ENCODE measurements at places on chromosomes 11 and 22.

DNA sequence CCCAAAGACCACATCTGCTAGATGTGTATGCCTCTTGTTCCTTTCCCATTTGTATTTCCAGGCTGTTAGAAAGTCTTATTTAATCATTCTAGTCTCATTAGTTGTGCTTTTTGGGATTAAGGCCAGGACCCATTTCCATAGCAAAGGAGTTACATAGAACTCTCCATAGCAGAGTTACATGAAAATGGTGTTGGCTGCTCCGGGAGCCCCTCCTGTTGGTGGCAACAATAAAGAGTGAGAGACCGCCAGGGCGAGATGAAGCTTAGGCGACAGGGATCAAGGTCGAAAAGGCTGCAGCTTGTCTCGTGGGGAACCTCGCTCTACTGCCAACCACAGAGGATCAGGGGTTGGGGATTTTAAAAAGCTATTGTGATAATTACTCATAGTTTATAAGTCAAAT, 58.3 kb downstream of the GRIK4 start:
- DNase-seq: no peak

GRCh38 chr11:3022300-3022967, 30.3 kb upstream of the NAP1L4 start:
- no peak for DNase-seq

- peak; percentile 69 for DNase-seq
These were observed 16.6 kb downstream of the IL10RA start for GRCh38 chr11:118002541-118003423.

DNA sequence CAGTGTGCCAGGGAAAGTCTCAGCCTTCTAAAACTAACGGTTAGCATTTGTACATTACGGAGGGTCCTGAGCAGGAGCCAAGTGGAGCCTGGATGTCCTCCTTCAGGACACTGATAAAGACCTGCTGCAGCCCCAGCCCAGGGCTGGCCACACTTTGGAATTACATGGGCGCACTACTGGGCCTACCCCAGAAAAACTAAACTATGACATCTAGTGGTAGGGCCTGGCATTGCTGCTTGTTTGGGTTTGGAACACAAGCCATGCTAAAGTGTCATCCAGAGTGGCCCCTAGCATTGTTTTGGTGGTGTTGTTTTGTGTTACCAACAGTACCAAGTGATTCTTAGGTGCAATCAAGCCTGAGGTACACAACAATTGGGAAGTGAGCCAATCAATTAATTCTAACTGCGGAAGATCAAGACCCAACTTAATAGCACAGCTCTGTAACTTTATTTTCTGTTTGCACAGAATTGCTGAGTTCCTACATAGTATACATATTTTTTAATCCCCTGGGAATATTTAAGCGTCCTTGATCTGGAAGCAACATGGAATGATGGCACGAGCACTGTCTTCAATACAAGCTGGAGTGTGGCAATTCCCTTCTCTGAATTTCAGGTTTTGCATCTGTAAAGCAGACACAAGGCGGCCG, 340.7 kb downstream of the LARGE1 start:
- no peak for DNase-seq

DNA sequence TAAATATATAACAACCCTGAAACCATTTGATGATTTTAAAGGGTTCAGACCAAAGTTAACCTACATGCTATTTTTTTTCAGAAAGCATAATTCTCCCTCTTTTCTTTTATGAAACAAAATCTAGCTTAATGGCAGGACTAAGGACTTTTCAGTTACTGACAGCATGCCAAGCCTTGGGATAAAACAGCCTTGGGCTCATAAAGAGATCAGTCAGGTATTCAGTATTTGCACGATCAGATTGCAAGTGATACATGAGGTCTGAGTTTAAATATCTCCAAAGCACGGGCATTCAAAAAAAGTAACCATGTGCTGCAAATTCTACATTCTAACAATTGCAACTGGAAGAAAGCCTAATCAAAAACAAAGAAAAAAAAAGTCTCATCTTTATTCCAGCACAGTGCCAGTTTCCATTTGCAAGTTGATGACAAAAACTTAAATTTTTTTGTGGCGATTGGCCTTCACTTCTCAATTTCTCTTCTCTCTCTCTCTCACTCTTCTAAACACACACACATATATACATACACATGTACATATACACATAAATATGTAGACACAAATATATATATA, 60.1 kb downstream of the CTSC start:
- no peak for DNase-seq

DNA sequence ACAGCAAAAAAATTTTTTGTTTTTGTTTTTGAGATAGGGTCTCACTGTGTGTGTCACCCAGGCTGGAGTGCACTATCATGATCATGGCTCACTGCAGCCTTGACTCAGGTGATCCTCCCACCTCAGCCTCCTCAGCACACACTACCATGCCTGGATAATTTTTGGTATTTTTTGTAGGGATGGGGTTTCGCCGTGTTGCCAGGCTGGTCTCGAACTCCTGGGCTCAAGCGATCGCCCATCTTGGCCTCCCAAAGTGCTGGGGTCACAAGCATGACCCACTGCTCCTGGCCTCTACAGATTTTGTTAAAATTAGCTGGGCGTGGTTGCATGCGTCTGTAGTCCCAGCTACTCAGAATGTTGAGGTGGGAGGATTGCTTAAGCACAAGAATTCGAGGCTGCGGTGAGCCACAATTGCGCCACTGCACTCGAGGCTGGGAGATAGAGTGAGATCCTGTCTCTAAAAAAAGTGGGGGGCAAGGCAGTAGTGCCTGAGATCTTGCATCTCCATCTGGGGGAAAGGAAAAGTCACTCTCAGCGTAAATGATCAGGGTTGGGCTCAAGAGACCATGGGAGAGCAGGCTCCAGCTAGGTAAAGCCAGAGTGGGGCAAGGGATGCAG, 10.6 kb upstream of the DGKZ start:
- no peak for DNase-seq

DNA sequence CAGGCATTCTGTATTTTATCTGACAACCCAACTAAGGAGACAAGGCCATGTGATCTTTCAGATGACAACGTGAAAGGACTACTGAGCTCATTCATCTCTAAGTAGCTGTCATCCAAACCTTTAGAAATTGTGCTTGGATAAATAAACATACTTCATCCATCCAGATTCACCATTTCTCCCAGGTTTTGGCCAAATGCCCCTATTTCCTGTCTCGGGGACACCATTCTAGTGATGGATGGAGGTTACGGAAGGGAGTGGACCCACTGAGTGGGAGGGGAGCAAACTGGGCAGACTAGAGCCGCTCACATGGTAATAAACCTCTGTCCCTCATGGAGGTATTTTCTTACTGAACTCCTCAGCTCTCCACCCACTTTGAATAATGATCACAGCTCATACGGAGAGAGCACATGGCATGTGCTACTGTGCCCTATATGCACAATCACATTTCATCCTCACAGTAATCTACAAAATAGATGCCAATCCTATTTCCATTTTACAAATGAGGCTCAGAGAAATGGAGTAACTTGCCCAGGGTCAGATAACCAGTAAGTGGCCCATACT, 114.4 kb downstream of the SLC1A2 start:
- DNase-seq: no peak

- no peak for DNase-seq
These were observed 704.2 kb upstream of the TENM4 start for GRCh38 chr11:80144897-80145594.

- DNase-seq: no peak
These were observed at the start of gene SLC6A5 for GRCh38 chr11:20599221-20600019. TSS of gene SLC6A5 (plus strand) at chr11:20599608. CDS start at chr11:20599673, 65 bp downstream.

- DNase-seq: no peak
These were observed 161.9 kb downstream of the INSC start for GRCh38 chr11:15276621-15277020.

DNA sequence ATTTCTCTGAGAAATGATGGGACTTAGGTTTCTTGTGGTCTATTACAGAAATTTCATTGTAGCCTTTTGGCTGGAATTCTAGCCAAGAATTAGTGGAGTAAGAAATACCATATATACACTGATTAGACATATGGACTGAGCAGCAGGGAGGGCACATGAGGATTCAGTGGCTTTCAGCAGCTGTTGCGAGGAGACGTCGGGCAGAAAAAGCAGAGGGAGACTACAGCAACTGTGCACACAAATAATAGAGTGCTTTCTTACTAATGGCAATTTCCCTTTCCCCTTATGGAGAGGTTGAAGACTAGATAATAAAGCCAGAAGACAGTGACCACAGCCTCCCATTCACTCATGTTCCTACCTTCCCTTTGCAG, 35.4 kb upstream of the CCDC34 start:
- no peak for DNase-seq

GRCh38 chr11:92931746-92932422, 37.6 kb upstream of the MTNR1B start:
- DNase-seq: no peak

GRCh38 chr11:65301491-65302329, 13.0 kb upstream of the CDC42EP2 start:
- no peak for DNase-seq

GRCh38 chr11:773830-774229, 3.5 kb downstream of the GATD1 start:
- no peak for DNase-seq

- DNase-seq: no peak
These were observed 4.6 kb downstream of the TMEM9B start for GRCh38 chr11:8959546-8960166.

DNA sequence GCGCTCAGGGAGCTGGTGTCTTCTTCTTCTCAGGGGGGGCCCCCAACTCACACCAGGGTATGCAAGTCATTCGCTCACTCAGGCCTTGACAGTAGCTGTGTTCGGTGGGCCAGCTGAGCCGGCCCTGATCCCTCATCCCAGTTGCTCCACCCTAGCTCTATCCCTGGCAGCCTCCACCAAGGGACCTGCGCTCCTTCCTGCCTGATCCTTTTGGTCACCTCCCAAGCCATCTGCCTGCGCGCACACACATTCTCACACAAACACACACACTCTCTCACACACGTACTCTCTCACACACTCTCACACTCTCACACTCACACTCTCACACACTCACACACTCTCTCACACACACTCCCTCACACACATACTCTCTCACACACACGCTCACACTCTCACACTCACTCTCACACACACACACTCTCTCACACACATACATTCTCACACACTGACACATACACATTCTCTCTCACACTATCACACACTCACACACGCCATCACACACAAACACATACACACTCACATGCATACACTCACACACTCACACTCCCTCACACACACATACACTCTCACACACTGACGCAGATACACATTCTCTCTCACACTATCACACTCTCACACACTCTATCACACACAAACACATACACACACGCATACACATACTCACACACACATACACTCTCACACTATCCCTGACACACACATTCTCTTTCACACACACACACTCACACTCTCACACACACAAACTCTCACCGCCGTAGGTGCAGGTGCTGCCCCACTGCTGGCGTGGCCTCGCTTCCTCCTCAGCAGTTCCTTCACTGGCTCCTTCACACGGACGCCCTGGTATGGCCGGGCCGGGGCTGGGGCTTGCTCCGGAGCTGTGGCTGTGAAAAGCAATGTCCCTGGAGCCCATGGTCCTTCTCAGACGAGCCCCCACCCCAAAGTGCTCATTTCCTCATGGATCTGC, 20.8 kb downstream of the POU2AF1 start:
- DNase-seq: no peak

- DNase-seq: no peak
These were observed 19.8 kb downstream of the PTDSS2 start for GRCh38 chr11:469684-470560.

DNA sequence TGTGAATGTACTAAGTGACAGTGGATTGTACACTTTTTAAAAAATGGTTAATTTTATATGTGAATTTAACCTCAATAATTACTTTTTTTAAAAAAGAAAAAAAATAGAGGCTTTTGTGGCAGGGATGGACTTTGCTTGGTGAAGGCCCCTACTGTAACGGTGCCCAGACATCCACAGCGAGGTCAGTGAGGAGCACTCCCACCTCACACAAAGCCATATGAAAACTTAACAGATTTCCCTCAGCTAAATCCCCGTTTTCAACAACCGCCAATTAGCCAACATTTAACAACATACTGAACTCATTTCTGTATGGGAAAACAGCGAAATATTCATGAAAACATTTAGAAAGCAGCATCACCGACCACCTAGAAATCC, 642 bp upstream of the C11orf58 start:
- DNase-seq: no peak

DNA sequence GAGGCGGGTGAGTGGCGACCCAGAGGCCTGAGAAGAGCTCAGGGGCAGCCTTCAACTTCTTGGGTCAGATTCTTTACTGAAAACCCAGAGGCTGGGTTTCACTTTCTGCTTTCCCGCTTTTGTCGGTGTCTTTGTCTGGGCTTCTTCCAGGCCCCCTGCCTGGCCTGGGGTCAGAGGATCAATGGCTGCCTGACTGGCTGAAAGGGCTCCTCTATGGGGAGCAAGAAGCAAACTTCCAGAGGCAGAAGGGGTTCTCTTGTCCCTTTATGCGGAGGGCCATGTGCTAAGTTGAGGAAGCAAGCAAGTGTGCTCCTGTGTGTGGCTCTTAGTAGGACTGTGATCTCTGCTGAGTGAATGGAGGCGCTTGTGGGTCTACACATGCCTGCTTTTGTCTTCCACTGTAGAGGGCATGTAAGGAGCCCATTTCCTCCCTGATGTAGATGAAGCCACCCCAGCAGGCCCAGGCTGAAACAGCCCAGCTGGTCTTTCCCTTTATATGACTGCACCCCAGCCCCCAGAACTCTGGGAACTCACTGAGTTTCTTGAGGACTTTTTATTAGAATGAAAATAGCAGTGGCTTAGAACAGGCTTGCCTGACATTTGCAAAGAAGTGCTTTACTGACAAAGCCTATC, 1.0 kb upstream of the PKNOX2 start:
- no peak for DNase-seq

GRCh38 chr22:28873183-28873963, 10.0 kb upstream of the ZNRF3 start:
- DNase-seq: no peak

DNA sequence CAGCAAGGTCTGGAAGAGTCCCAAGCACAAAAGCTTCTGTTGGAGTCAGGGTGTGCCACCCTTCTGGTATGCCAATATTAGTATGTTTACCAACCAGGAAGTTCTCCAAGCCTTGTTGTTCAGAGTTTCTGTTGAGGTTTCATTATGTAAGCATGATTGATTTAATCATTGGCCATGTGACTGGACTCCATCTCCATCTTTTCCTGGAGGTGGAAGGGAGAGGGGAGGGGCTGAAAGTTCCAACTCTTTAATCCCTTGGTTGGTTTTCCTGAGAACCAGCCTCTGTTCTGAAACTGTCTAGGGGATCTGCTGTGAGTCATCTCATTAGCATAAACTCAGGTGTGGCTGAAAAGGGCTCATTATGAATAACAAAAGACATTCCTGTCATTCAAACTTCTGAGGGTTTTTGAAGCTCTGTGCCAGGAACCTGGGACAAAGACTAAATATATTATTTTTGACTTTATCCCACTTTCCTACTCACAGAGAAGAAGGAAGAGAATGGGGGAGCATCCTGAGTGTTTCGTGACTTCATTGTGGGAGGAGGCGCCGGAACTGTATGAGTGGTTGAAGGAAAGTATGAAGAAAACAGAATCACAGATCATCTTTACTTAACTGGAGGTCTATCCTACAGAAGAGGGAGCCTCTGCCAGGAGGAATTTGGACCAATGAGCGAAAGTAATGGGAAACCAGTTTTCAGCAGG, 138.2 kb downstream of the NECTIN1 start:
- no peak for DNase-seq

Measured in stimulated activated CD8-positive, alpha-beta memory T cell treated with anti-CD3 and anti-CD28 coated beads, Interleukin-7, amount 100 ng/mL, for 4 hours (primary cell).